Left ventricle myocardium inferior (tissue), 1 donor: ENCODE measurements at places on chromosomes 4 and X. TPM values are rescaled to one million over a fixed set of nuclear protein-coding genes. Genes with fewer than 3 reads are reported as not detected.

DNA sequence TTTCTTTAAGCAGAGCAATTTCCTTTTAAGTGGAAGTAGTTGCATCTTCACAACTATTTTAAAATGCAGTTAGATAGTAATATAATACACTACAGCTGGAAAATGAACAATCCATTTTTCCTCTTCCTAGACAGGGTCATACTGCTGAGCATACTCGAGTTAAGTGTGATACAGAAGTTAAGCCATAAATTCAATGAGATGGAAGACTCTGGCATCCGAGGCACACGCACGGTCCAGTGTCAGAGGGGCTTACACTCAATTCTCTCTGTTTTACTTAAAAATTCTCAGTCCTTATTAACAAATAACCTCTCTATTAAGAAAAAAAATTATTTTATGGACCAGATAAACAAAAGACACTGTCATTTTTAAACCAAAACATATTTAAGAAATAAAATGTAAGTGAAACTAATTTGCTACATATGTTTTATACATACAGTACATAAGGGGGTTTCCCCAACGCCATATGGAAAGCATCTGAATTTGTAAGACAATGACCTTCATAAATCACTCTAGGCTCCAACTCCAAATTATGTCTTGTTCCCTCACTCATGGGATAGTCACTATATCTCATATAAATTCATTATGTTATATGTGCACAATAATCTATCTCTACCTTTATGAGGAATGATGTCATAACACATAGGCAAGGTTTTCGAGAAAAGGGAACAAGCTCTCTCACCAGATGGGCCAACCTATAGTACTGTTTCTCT lies 315.3 kb downstream of the PAPSS1 start:
- DNase-seq: no peak

DNA sequence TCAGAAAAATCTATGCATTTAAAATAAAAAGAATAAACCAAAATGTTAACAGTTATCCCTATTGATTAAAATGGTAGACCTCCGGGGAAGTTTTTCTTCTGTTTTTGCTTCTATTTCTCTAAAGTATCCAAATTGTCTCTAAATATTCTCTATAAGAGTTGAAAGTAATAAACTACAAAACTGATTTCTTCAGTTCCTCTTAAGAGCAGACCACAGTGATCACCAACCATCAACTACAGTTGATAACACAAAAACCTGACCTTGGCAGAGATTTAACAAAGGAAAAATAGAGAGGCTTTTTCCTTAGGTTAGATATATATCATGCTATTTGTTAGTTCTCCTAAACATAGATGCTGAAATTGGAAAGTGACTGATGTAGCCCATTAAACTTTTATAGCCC lies 27.3 kb downstream of the DDX60 start:
- DNase-seq: no peak

DNA sequence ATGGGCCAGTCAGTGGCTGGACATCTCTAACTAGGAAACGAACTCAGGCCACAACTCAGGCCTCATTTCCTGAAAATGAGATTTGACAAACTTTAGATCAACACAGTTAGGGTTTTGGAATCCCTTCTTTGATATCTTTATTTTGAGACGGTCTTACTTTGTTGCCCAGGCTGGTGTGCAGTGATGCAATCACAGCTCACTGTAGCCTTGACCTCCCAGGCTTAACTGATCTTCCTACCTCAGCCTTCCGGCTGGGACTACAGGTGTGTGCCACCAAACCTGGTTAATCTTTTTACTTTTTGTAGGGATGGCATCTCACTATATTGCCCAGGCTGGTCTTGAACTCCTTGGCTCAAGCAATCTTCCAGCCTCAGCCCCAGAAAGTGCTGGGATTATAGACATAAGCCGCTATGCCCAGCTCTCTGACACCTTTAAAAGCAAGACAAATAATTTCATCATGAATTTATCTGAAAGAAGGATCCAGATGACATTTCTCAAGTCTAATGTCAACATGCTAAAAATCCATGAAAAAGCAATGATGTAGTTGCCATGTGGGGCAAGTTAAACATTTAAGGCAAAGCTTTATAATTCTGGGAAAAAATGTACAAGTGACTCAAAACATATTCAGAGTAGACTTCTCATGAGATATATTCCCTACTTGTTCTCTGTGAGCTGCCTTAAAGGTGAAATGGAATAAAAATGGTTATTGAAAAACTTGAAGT lies 89.1 kb upstream of the CBR4 start:
- no peak for DNase-seq

RNF128 gene
- total RNA-seq: 0.36 TPM

PLAC1 gene
- total RNA-seq: not detected

- DNase-seq: no peak
Measured at GRCh38 chrX:103999234-103999633, 14.3 kb downstream of the H2BW1 start.

DNA sequence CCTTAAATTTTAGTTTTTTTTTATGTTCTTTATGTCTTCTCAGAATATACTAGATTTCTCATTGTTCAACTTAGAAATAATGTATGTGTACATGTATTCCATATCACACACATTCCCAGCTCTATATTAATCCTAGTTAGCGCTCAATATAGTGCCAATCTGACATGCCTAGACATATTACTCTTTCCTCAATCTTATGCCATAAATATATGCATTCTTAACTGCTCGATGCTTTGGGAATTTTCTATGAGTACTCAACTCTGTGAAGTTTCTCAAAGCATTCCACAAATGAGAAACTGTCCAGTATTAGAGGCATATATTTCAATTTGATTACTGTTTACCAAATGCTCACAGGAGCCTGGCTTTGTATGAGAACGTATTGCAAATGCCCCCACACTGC lies 231.2 kb upstream of the VEGFC start:
- no peak for DNase-seq

GRCh38 chr4:142728233-142728632 lies 117.9 kb downstream of the INPP4B start:
- no peak for DNase-seq

GRCh38 chrX:17082831-17083230 lies 136.4 kb downstream of the REPS2 start:
- DNase-seq: no peak

DNA sequence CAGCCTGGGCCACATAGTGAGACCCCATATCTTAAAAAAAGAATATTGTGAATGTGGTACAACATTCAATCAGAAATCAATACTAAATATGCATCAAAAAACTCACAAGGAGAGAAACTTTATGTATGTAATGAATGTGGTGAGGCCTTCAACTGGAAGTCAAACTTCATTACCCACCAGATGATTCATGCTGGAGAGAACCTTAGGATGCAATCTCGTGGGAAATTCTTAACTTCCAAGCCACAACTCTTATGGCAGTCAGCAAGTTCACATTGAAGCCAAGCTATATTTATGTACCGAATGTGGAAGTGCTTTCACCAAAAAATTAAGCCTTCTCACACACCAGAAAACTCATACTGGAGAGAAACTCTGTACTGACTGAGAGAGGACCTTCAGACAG lies 84.5 kb upstream of the UXT start:
- no peak for DNase-seq

SLC30A9 gene
- total RNA-seq: 80.4 TPM

EPHA5 gene
- total RNA-seq: not detected

GRCh38 chr4:183360161-183360919 lies 38.1 kb upstream of the CLDN24 start:
- no peak for DNase-seq

FGFBP2 gene
- total RNA-seq: 1.2 TPM

UCP1 gene
- total RNA-seq: not detected
